ENCODE measurements at places on chromosomes 4 and X.

GRCh38 chr4:169565606-169566005 lies 46.8 kb downstream of the NEK1 start:
- ATAC-seq: no peak

DNA sequence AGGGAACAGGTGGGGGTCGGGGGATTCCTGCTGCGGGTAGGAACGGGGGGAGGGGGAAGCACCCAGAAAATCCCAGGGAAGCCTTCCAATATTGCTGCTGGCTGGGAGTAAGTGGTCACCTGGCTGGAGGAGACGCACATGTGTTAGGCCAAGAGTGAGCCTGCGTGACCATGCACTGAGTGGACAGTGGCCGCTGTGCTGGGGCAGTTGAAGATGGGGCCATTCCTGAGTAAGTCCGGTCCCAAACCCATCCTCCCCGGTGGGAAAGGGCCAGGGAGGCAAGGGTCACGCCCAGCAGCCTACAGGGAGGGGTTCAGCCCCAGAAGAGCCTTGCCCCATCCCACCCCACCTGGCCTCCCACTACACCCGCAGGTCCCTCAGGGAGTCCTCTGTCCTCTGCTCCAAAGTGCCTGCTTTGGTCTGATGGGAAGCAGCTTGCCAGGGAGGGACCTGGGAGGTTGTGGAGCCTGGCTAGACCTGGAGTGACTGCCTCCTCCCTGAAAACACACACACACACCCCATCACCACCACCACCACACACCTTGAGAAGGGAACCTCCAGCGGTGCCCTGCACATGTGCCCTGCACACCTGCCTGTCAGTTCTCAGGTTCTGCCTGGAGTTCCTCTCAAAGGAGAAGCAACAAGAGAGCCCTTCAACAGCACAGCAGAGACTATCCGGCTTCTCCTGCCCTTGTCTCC lies 6.1 kb downstream of the L1CAM start:
- no peak for ATAC-seq

GRCh38 chr4:2433609-2434350 lies 15.0 kb downstream of the CFAP99 start:
- ATAC-seq: no peak

DNA sequence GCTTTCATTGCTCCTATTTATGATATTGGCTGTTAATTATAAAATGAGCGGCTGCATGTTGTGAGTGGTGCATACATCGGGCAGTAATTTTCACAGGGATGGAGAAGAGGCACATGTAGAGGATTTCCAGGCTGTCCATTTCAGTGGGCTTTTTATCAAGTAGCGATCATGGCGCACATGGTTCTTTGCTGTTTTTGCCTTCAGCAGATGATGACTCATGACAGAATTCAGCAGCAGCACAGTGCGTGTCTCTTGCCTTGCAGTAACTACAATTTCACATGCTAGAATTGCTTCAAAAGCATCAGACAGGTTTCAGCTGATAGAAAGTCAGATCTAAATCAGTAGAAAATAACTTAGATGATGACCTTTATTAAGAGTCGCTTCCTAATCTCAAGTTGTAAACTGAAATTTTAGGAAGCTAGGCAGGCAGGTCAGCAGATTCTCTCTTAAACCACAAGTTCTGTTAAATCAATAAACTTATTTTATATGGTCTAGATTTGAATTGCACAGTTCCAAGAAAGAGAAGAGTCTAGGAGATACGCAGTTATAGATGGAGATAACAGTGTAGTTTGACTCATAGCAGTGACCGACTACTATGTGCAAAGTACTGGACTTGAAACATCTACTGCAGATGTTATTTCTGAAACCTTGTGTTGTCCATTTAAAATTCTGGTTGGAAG lies 35.8 kb downstream of the LRP2BP start:
- ATAC-seq: no peak

DNA sequence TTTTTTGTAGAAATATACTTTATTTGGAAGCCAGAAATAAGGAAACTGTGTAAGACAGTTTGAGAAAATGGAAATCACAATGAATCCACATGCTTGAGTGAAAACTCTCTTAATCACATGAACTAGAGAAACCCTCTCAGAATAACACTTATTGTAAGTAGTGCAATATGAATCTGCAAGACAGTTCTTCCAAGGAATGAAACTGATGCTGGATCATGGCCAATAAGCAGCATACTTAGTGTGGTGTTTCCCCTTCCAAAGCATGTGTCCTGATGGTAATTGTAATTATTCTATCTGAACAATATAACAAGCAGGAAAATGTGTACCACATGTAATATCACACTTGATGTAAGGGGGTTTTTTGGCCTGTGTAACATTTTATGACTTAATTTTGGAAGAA lies 1870.5 kb upstream of the TENM3 start:
- ATAC-seq: no peak

DNA sequence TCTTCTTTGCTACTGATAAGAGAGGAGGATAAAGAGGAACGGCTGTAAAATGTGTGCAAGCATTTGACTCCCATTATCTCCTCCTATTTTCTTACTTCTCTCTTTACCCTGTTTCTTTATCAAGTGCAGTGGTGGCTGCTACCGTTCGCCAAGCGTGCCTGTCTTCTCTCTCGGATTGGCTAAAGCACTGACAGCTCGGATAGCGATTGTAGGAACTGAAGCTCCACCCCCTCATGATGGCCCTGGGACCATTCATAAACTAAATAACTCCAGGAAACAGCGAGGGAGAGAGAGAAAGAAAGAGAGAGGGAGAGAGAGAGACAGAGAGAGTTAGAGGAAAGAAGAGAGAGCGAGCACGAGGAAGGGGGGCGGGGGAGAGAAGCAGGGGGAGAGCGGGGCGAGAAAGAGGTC lies 305 bp upstream of the MAB21L2 start:
- no peak for ATAC-seq

- ATAC-seq: no peak
Measured at GRCh38 chr4:66911880-66912279, 633.4 kb downstream of the CENPC start.

- ATAC-seq: no peak
Measured at GRCh38 chr4:10283761-10284160, 167.2 kb upstream of the WDR1 start.

- ATAC-seq: no peak
Measured at GRCh38 chr4:118972167-118972566, 83.5 kb downstream of the SYNPO2 start.

GRCh38 chrX:129772796-129773431 lies 6.8 kb upstream of the SASH3 start:
- peak; percentile 48 for ATAC-seq

DNA sequence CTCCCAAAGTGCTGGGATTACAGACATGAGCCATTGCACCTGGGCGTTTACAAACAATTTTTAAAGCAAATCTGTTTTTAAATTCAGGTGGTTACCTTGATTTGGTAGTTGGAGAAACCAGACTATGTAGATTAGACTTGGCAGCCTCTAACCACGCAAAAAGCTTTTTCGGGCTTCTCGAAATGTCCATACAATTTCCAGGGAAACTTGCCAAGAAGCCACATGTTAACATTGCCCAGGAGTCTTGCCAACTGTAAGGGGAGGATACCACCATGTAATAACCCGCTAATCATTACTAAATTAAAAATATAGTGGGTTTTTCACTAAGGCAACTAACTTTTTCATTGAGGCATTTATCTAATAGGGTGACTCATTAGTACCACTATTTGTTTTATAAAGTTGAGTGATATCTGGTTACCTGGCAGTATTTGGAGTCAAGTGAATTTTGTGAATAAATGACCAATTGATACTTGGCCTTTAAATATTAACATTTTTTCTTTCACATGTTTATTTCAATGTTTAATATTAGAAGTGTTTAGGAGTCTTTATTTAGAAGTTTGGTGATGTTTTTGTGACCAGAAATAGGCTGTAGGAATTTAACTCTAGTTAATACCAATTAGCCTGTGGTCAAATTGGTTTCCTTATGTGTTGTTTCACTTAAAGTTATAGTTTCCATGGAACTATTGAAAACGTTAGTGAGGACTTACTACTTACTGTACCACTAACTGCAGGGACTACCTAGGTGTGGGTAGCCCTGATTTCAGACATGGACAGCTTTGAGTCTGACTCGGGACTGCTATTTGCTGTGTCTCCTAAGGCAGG lies 61.3 kb downstream of the CLDN34 start:
- no peak for ATAC-seq

DNA sequence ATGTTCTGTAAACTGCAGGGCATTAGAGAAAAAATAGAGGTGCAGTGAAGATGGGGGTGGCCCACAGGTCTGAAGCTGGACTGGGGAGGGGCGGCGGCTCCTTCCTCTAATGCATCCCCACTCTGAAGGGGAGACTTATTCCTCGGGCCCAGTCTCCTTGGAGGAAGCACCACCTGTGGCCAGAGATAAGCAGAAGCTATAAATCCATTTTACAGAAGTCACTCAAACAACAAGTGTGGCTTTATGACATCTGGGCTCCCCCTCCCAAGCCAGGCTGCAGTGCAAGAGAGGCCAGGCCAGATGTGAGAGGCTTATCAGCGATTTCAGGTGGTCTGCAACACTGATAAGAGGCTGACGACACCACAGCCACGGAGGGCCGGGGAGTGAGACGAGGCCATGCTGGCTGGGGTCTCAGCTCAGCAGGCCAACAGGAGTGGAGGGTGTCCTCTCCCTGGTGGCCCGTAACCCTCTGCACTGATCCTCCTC lies 15.8 kb downstream of the CYTL1 start:
- no peak for ATAC-seq

DNA sequence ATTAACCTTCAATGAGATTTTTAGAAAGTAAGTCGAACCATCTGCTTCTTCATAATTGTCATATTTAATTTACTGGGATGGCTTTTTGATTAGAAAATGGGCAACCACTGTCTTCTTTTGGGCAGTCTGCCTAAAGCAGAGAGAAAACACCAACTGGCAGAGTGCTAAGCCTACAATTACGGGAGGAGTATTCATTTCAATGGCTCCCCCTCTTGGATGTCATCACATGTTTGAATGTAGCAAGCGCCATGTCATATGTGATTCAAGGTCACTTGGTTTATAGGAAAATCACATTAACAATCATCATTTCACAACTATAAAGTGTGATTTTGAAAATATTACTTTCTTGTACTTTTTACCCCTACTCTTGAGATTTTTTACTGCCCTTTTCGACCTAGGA lies 261.9 kb downstream of the FRMPD4 start:
- ATAC-seq: no peak

- peak; percentile 68 for ATAC-seq
Measured at GRCh38 chr4:87092389-87093141, 127.9 kb downstream of the KLHL8 start.

DNA sequence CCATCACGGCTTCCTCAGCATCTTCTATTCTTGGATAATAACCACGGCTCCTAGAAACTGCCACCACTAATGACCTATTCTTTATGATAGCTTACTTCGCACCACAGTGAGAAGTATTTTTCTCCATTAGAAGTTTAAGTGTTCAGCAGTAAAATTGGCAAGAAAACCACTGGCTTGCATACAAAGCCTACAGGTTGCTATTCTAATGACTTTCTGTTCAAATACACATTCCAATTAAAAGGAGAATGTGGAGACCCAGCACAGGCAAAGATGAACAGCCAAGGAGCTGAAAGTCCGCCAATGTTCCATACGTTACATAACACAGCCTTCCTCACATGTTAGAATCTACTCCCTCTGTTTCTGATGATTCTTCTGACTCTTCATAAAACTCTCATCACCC lies 875.0 kb upstream of the PRKX start:
- ATAC-seq: no peak

GRCh38 chr4:170591076-170591475 lies 501.3 kb upstream of the AADAT start:
- no peak for ATAC-seq

DNA sequence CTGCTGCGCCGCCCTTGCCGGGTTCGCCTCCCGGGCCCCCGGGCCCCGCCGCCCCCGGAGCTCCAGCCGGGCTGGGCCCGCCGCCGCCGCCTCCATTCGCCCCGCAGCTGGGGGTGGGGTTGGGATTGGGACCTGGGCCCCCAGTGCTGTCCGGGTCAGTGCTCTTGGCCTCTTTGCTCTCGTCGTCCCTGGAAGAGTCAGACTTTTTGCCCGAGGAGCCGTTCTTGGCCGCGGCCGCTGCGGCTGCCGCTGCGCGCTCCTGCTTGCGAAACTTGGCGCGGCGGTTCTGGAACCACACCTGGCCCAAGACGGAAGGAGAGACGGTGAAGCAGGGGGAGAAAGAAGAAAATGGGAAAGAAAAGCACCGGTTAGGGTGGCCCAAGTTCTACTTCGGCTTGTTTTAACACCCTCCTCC lies 2.5 kb downstream of the PHOX2B start:
- ATAC-seq: no peak

DNA sequence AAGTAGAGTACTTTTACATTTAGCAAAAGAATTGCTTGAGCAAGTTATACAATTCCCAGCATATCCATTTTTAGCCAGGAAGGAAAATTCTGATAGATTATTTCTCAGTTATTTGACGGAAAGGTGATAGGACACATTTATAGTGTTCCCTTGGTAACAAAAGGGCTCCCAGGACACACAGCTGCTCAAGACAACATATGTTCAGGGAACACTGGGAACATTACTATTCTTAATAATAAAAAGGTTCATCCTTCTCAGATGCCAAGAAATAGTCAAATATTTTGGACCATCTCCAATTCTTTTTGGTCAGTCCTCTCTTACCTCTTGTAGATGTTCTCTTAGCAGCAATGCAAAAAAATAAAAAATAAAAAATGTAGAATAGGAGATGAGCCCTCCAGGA lies 66.8 kb upstream of the SMAD1 start:
- no peak for ATAC-seq

- no peak for ATAC-seq
Measured at GRCh38 chrX:40976981-40977380, 108.3 kb upstream of the USP9X start.

DNA sequence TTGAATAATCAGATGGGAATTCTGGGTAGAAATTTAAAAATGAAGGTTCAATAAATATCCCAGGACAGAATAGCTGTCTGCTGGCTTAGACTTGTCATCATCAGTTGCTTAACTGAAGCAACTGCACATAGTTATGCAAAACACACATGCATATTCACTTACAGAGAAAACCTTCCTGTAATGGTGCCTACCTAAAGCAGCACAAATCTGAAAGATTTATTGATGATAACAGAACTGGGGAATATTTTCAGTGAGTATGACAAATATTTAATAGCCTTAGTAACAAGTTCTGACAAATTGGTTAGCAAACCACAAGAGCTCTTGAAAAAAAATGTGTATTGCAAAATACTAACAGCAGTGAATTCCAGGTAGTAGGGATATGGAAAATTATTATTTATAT lies 606.8 kb upstream of the BOD1L1 start:
- ATAC-seq: no peak

GRCh38 chr4:109977854-109978501 lies 65.3 kb downstream of the EGF start:
- no peak for ATAC-seq

- ATAC-seq: no peak
Measured at GRCh38 chr4:127347936-127348335, 284.8 kb upstream of the INTU start.

All from gastroesophageal sphincter (tissue), 4 donors.